Sigmoid colon (tissue), 7 donors: ENCODE measurements at places on chromosomes 7 and 10. TPM values are rescaled to one million over a fixed set of nuclear protein-coding genes. Genes with fewer than 3 reads are reported as not detected.

CPA4 gene
- not detected for total RNA-seq

CYP2E1 gene
- total RNA-seq = 6.5 TPM

TUBB8 gene
- total RNA-seq = not detected

ABCB4 gene
- total RNA-seq = 1.1 TPM

PDZD7 gene
- total RNA-seq = 2.4 TPM

GRCh38 chr10:120641695-120642094, 184.7 kb downstream of the PLPP4 start:
- no peaks in the 10 kb centered on the region for H3K36me3 ChIP-seq
- H3K4me3 ChIP-seq = no peak overlapping the region
- no peak overlapping the region for H3K27ac ChIP-seq
- no peak for DNase-seq
- no peaks in the 10 kb centered on the region for H3K27me3 ChIP-seq

- no peaks in the 10 kb centered on the region for H3K27me3 ChIP-seq
- H3K4me1 ChIP-seq = no peaks in the 10 kb centered on the region
- no peak for DNase-seq
- H3K4me3 ChIP-seq = no peak overlapping the region
Measured at GRCh38 chr10:82092111-82092510, 217.1 kb downstream of the NRG3 start.

- H3K4me1 ChIP-seq = no peaks in the 10 kb centered on the region
- H3K36me3 ChIP-seq = no peaks in the 10 kb centered on the region
- H3K27ac ChIP-seq = no peak overlapping the region
- no peak for DNase-seq
Measured at GRCh38 chr10:131002031-131002861, 309.3 kb downstream of the TCERG1L start.

- no peak for DNase-seq
- no peaks in the 10 kb centered on the region for H3K36me3 ChIP-seq
- no peaks in the 10 kb centered on the region for H3K4me1 ChIP-seq
Measured at GRCh38 chr7:137501562-137501961, 158.0 kb upstream of the PTN start.

DNA sequence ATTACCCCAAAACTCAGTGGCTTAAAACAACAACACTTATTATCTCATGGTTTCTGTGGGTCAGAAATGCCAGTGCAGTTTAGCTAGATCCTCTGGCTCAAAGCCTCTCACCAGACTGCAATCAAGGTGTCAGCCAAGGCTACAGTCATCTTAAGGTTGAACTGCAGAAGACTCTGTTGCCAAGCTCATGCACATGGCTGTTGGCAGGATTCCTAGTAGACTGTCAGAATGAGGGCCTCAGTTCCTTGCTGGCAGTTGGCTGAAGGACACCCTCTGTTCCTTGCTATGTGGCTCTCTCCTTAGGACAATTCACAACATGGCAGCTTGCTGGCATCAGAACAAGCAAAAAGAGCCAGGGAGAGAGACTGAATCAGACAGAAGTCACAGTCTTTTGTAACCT, 34.7 kb downstream of the TOMM7 start:
- no peak overlapping the region for H3K27ac ChIP-seq
- DNase-seq = no peak
- no peaks in the 10 kb centered on the region for H3K36me3 ChIP-seq
- no peaks in the 10 kb centered on the region for H3K4me1 ChIP-seq
- H3K27me3 ChIP-seq = no peaks in the 10 kb centered on the region
- H3K4me3 ChIP-seq = no peak overlapping the region

DNA sequence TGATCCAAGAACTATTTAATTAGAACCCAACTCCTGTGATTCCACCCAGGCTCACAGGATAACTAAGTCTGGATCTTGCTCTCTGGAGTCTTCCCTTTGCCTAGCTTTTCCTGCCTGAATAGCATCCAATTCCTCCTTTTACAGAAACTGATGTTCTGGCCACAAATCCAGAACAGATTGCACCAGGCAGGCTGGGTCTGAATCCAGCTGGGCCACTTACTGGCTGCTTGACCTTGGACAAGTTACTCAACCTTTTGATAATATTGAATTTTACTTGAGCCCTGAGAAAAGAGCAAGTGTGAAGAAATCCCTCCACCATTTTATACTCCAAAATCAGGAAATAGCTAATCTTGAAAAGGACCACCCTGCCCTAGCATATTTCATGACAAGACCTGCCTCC, 55.5 kb upstream of the SLC35G1 start:
- DNase-seq = no peak
- H3K4me3 ChIP-seq = no peak overlapping the region
- no peaks in the 10 kb centered on the region for H3K36me3 ChIP-seq
- H3K27ac ChIP-seq = no peak overlapping the region
- H3K4me1 ChIP-seq = no peaks in the 10 kb centered on the region
- H3K27me3 ChIP-seq = no peaks in the 10 kb centered on the region

GRCh38 chr7:20021831-20022230, 195.4 kb downstream of the MACC1 start:
- no peaks in the 10 kb centered on the region for H3K27me3 ChIP-seq
- H3K27ac ChIP-seq = no peak overlapping the region
- H3K4me3 ChIP-seq = no peak overlapping the region

GRCh38 chr10:35979116-35979515, 337.0 kb upstream of the FZD8 start:
- no peak overlapping the region for H3K27ac ChIP-seq
- no peak overlapping the region for H3K4me3 ChIP-seq
- H3K36me3 ChIP-seq = no peaks in the 10 kb centered on the region
- no peaks in the 10 kb centered on the region for H3K4me1 ChIP-seq
